Keratinocyte (primary cell): ENCODE measurements at places on chromosomes 13 and 19.

- H3K4me3 ChIP-seq = no peak overlapping the region
- no peak overlapping the region for H3K27ac ChIP-seq
- H3K36me3 ChIP-seq = no peaks in the 10 kb centered on the region
- no peaks in the 10 kb centered on the region for H3K4me1 ChIP-seq
- H3K27me3 ChIP-seq = no peaks in the 10 kb centered on the region
Measured at GRCh38 chr19:34969721-34970120, 5.7 kb upstream of the ZNF792 start.

DNA sequence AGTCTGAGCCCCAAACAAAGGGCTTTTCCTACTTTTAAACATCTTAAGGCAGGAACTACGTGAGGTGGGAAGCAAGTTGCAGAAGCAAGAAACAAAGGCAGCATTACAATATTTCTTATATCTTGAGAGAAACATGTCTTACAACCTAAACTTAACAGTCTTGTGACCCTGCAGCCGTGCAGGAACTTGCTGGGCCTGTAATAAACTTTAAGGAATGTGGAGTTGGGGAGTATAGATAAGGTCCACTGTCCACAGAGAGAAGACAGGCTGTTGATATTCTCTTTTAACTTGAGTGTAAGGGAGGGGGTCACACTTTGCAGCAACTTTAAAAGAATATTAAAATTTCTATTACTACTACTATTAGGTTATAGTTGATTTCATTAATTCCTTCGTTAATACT is 214.6 kb upstream of the HTR2A start:
- no peak overlapping the region for H3K4me3 ChIP-seq
- no peak for DNase-seq
- H3K27me3 ChIP-seq = no peaks in the 10 kb centered on the region
- H3K4me1 ChIP-seq = peaks cover 16% of the 10 kb centered on the region

DNA sequence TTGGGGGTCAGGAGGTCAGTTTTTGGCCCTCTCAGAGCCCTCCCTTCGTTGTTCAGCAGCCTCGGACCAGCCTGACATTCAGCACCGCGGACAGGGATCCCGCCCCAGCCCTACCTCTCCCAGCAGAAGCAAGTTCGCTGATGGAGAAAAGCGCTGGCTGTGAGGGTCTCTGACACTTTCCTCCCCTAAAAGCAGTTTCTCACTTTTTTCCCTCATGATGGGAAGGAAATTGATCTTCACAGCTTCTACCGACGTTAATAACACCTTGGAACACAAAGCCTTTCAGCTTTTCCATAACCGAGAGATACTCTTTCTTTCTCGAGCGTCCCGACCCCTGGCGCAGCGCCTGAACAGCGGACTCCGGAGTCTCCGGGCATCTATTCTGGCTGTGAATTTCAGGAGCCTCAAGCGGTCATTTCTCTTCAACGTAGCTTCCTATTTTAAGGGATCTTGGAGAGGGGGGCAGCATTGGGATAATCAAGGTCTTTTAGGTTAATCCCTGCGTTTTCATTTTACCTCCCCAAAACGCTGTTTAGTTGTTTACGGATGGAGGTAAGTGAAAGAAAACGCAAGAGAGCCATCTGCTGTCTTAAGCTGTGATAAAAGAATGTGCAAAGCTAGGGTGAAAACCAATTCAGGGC is 467.2 kb downstream of the ITGBL1 start:
- H3K4me1 ChIP-seq = no peaks in the 10 kb centered on the region
- H3K36me3 ChIP-seq = no peaks in the 10 kb centered on the region
- H3K4me3 ChIP-seq = no peak overlapping the region
- peaks cover 42% of the 10 kb centered on the region for H3K27me3 ChIP-seq
- no peak for DNase-seq
- H3K27ac ChIP-seq = no peak overlapping the region

DNA sequence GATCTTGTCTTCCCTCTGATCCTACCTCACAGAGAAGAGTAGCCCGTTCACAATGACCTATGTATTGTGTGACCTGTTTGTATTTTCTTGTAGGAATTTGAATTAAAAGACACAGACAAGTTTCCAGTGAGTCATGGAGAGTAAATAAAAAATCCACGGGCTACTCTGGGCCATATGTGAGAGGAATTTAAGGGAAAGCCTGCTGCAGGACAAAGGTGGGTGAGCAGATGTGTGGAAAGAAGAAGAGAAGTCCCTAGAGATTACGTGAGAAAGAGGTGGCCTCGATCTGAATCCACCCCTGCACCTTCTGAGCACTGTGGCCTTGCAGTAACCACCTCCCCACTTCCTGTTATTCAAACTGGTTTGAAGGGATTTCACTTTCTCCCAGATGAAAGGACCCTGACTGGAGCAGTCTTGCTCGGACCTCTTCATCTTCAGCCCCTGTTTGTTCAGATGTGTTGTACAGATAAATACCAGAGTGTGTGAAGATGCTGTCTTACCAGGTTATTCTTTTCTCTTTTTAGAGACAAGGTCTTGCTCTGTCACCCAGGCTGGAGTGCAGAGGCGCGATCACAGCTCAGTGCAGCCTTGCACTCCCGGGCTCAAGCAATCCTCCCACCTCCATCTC is 205.4 kb downstream of the PDS5B start:
- DNase-seq = no peak
- no peak overlapping the region for H3K27ac ChIP-seq
- H3K36me3 ChIP-seq = no peaks in the 10 kb centered on the region
- H3K27me3 ChIP-seq = no peaks in the 10 kb centered on the region
- H3K4me3 ChIP-seq = no peak overlapping the region

DNA sequence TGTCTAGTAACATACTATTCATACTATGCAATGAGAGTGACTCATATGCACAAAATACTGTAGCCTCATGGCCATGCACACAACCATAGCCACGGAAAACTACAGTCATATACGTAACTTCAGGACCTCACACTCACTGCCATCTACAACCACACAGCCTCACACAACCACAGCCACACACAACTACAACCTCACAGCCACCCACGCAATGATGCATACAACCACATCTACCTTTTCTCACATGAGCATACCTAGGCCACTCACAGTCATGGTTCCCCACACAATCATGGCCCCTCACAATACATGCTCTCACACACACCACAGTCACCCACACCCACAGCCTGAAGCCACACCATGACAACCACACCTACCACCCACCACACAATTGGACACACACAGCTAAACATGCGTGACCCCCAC is 8.7 kb upstream of the TNFSF14 start:
- H3K27ac ChIP-seq = no peak overlapping the region
- no peak for DNase-seq
- H3K4me3 ChIP-seq = no peak overlapping the region
- H3K4me1 ChIP-seq = peaks cover 7% of the 10 kb centered on the region
- H3K36me3 ChIP-seq = no peaks in the 10 kb centered on the region
- H3K27me3 ChIP-seq = no peaks in the 10 kb centered on the region

DNA sequence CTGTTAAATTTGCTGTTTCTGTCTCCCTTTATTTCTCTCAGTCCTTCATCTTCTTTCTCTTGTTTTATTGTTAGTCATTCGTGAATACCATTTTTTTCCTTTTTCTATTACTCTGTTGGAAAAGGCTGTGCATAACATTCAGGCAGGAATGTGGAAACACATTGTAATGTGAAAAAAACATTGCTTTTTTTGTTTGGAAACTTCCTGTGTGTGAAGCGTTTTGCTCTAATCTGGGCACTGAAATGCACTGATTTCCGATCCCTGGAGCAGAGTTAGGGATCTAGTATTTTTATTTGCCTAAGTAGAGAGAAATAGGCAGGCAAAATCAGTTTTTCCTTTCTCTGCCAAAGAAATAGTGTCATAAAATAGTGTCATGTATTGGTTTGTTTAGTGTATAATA is 155.5 kb downstream of the PCCA start:
- no peaks in the 10 kb centered on the region for H3K36me3 ChIP-seq
- H3K4me1 ChIP-seq = no peaks in the 10 kb centered on the region
- no peaks in the 10 kb centered on the region for H3K27me3 ChIP-seq
- no peak for DNase-seq
